Left renal pelvis (tissue), 4 donors: ENCODE measurements at places on chromosomes 3 and 15. TPM values are rescaled to one million over a fixed set of nuclear protein-coding genes. Genes with fewer than 3 reads are reported as not detected.

Gene SI
- not detected for polyA plus RNA-seq

Gene GPR156
- 2.4 TPM for polyA plus RNA-seq

Gene FAM174B
- 40.1 TPM for polyA plus RNA-seq

Gene ILDR1
- 8.3 TPM for polyA plus RNA-seq

Gene NDN
- polyA plus RNA-seq: 85.7 TPM

Gene RTP1
- polyA plus RNA-seq: not detected

Gene TCTA
- polyA plus RNA-seq: 25.4 TPM
